ENCODE measurements at places on chromosomes 12 and 14.

- no peak for DNase-seq
These were observed 14.1 kb upstream of the YBX3 start for GRCh38 chr12:10737249-10737648.

- no peak for DNase-seq
These were observed 43.9 kb downstream of the CCDC88C start for GRCh38 chr14:91373591-91374254.

GRCh38 chr14:58584383-58584782 lies 53.4 kb upstream of the DACT1 start:
- no peak for DNase-seq

GRCh38 chr12:15701206-15701605 lies 88.0 kb downstream of the EPS8 start:
- DNase-seq = no peak

GRCh38 chr14:68682166-68683103 lies 110.4 kb downstream of the ZFP36L1 start:
- no peak for DNase-seq

DNA sequence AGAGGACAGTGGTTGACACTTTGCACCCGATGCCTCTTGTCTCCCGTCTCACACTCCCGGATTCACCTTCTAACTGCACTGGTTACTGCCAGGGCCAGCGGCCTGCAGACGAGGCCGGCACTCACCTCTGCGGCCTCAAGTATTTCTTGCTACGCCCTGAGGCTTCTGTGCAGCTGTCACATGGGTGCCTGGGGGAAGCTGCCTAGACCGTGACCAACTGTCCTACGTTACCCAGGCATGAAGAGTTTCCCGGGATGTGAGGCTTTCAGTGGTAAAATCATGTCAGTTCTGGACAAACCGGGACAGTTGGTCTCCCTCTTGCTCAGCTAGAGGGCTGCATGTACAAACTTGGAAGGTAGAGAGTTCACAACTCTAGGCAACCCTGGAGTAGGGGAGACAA lies 274.5 kb downstream of the GLT1D1 start:
- no peak for DNase-seq

GRCh38 chr12:14307004-14307403 lies 58.5 kb upstream of the ATF7IP start:
- DNase-seq = no peak

DNA sequence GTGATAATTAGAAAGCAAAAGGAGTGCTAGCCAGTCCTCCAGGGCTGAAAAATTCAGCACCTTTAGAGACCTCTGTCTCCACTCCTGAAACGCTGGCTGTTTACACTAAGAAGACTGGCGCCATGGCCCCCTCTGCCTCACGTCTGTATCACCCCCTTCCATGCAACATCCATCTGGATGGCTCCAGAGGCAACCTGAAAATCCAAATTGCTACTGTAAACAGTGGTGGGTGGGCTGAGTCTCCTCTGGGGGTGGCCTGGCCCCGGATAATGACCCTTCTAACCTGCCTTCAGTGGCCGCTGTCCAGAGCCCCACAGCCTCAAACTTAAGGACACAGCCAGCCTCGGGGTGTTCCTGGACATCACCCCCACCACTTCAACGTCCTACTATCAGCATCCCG lies 1.4 kb downstream of the PRKD1 start:
- DNase-seq = no peak

GRCh38 chr12:43029971-43030370 lies 440.4 kb upstream of the PRICKLE1 start:
- no peak for DNase-seq

- no peak for DNase-seq
These were observed 15.9 kb downstream of the NCOR2 start for GRCh38 chr12:124551268-124552144.

- DNase-seq = no peak
These were observed 49.2 kb downstream of the ACACB start for GRCh38 chr12:109165599-109165998.

DNA sequence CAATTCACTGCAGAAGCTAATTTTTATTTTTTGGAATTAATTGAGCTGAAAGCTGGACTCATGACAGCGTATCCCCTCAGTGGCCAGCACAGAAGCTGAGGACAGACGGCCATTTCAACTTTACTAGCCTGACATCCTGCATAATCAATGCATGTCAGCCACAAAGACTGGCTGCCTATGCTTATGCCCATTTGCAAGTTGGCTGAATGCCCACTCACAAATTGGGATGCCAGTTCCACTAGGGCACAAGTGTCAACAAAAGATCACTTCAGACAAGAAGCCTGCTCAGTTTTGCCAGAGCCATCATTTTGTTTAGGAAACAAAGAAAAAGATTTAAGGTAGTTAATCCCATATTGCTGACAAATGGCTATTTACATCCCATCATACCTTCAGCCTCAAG lies 417.6 kb downstream of the NOVA1 start:
- no peak for DNase-seq

- DNase-seq = no peak
These were observed 69.5 kb downstream of the TMEM132C start for GRCh38 chr12:128336204-128337070.

All from cortex of kidney (tissue), 1 donor.